Stimulated activated CD4-positive, alpha-beta T cell treated with anti-CD3 and anti-CD28 coated beads, Interleukin-12 subunit alpha, Interleukin-12 subunit beta, amount 100 ng/mL, for 24 hours (primary cell): ENCODE measurements at places on chromosomes 2 and 18.

DNA sequence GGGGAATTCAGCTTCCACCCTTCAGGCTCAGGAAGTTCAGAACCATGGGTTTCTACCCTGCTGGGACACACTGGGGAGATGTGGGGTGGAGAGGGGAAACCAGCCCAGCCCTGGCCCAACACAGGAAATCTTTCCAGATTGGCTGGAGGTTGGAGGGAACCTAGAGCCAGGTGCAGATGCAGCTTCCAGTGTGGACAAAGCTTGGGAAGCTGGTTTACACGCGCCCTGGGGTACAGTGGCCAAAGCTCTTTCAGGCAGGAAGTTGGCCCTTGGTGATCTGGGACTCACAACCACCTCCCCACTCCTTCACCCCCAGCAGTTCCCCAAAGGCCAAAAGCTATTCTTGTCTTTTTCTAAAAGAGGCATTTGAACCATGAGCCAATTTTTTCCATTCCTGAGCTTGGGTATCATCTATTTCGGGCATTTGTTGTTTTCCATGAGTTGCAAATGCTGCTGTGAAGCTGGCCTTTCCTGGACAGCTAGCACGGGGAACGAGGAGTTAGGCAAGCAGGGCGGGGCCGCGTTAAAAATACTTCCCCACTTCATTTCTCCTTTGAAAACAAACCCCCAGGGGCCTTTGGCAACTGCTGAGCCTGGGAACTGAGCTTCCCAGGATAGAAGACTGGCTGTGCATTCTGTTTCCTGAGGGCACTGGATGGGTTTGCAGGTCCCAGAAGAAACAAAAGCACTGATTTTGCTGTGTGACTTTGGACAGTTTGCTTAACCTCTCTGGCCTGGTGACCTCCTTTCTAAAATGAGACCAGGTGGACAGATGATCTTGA, 3.1 kb upstream of the ARID5A start:
- DNase-seq = no peak

GRCh38 chr18:2293109-2293839, 278.0 kb downstream of the METTL4 start:
- no peak for DNase-seq

GRCh38 chr18:70142001-70142400, 63.5 kb downstream of the RTTN start:
- DNase-seq = no peak

GRCh38 chr2:96977631-96978195, 8.7 kb downstream of the FAM178B start:
- no peak for DNase-seq

DNA sequence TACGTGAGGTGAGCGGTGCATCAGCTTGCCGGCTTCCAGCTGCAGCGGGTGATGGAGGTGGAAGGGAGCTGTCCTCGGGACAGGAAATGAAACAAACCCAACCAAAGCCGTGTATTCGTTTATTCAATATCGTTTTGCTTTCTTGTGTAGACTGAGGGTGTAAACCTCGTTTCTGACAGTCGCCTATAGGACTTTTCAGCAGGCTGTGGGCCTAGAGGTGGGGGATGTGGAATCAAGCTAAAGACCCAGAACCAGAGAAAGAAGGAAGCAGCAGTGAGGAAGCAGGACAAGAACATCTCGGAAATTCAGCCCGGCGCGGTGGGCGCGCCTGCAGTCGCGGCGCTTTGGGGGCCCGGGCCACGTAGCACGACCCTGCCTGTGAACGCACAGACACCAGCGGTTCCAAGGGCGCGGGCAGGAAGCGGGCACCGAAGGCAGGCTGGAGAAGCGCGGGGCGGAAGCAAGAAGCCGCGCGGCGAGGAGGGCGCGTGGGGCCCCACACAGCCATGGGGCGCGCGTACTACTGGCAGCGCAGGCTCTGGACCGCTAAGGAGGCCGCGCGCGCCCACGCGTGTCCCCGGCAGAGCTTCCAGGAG, 755 bp upstream of the ATP9B start:
- peak; percentile 24 for DNase-seq

- peak; percentile 3 for DNase-seq
Measured at GRCh38 chr2:174835797-174836255, 71.6 kb upstream of the CHRNA1 start.

GRCh38 chr2:140998577-140998976, 1132.2 kb downstream of the LRP1B start:
- no peak for DNase-seq

DNA sequence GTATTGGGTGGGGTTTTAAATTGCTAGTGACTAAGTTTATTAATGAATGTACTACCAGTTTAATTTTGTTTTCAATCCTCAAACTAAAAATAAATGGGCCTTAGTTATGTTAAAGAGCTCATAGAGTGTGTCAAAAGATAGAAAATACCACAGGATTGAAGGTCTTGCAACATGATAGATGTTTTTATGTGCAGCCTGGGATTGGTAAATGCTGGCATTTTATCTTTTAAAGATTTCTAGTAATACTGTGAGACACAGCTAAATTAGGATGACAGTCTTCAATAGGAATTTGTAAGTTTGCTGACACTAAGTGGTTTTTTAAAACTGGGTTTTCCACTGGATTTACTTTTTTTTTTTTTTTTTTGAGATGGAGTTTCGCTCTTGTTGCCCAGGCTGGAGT, 122.3 kb downstream of the HAUS1 start:
- DNase-seq = no peak

DNA sequence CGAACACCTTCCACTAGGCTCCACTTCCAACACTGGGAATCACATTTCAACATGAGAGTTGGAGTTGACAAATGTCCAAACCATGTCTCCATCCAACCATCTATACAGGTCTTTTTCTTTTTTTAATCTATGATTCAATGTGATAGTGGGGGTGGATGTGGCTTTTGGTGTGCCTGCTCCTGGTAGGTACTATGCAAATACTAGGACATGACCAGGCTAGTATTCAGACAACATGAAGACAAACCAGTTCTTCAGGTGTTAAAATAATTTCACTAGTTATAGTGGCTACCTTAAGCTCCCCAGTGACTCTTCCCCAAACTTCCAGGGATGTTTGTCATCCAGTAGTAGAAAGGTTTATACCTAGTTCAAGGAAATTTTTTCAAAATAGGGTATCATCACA, 387.5 kb downstream of the CDH2 start:
- no peak for DNase-seq
